Type B pancreatic cell (in vitro differentiated cells): ENCODE measurements at places on chromosomes 16 and 17. TPM values are rescaled to one million over a fixed set of nuclear protein-coding genes. Genes with fewer than 3 reads are reported as not detected.

DNA sequence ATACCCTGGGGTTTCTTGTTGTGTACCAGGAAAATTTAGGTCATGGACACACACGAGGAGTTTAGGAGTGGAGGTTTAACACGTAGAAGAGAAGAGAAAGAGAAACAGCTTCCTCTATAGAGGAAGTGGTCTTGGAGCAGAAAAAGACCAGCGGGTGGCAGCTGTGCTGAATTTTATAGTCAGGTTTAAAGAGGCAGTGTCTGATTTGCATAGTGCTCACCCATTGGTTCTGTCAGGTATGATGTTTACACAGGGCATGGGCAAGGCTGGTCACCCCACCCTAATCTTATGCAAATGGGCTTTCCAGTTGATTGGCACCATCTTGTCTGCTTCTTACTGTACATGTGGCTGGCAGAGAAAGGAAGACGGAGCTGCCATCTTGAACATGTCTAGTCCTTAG, 309.0 kb downstream of the CDH13 start:
- peaks cover 3% of the 10 kb centered on the region for H3K4me1 ChIP-seq
- H3K4me3 ChIP-seq = no peak overlapping the region
- no peak overlapping the region for H3K27ac ChIP-seq
- no peaks in the 10 kb centered on the region for H3K36me3 ChIP-seq
- DNase-seq = no peak

DNA sequence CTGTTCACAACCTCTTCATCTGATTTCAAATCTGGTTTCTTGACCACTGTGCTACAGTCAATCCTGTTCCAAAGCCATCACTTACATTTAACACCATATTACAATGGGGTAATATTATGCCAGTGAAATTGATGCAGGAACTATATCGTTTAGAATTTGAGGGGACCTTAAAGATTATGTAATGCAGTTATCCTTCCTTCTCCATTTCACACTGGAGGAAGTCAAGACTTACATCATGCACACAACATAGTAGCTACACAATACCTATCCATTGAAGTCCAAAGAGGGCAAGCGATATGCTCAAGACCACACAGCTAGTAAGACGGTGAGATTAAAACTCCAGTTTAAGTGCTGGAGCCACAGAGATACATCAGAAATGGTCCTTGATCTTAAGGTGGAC, 16.8 kb downstream of the NOG start:
- no peak overlapping the region for H3K27ac ChIP-seq
- H3K4me1 ChIP-seq = no peaks in the 10 kb centered on the region
- H3K4me3 ChIP-seq = no peak overlapping the region
- no peaks in the 10 kb centered on the region for H3K36me3 ChIP-seq
- no peak for DNase-seq

The KRT28 gene
- 0.21 TPM in 1 of 2 replicates, not detected in the other for total RNA-seq

GRCh38 chr17:72795941-72796340, 296.5 kb downstream of the SLC39A11 start:
- H3K27me3 ChIP-seq = no peaks in the 10 kb centered on the region
- no peaks in the 10 kb centered on the region for H3K4me1 ChIP-seq
- H3K27ac ChIP-seq = no peak overlapping the region
- no peak for DNase-seq
- no peak overlapping the region for H3K4me3 ChIP-seq
- H3K36me3 ChIP-seq = peaks cover 19% of the 10 kb centered on the region

- no peak for DNase-seq
- H3K4me1 ChIP-seq = no peaks in the 10 kb centered on the region
- H3K4me3 ChIP-seq = peak overlapping the region; percentile 88
- no peaks in the 10 kb centered on the region for H3K27me3 ChIP-seq
Measured at GRCh38 chr17:7883781-7884386, 4.7 kb upstream of the CHD3 start.

The GRB7 gene
- total RNA-seq = 31.8 and 73.9 TPM in 2 replicates

GRCh38 chr16:4745274-4745569, 10.9 kb downstream of the DNAAF8 start:
- H3K4me3 ChIP-seq = no peak overlapping the region
- no peaks in the 10 kb centered on the region for H3K36me3 ChIP-seq
- no peak overlapping the region for H3K27ac ChIP-seq
- H3K4me1 ChIP-seq = no peaks in the 10 kb centered on the region
- no peak for DNase-seq

- no peak for DNase-seq
- H3K4me1 ChIP-seq = peaks cover 54% of the 10 kb centered on the region
- H3K27me3 ChIP-seq = no peaks in the 10 kb centered on the region
- H3K27ac ChIP-seq = peak overlapping the region; percentile 86
Measured at GRCh38 chr17:77457572-77458201, 316.9 kb downstream of the SEC14L1 start.

DNA sequence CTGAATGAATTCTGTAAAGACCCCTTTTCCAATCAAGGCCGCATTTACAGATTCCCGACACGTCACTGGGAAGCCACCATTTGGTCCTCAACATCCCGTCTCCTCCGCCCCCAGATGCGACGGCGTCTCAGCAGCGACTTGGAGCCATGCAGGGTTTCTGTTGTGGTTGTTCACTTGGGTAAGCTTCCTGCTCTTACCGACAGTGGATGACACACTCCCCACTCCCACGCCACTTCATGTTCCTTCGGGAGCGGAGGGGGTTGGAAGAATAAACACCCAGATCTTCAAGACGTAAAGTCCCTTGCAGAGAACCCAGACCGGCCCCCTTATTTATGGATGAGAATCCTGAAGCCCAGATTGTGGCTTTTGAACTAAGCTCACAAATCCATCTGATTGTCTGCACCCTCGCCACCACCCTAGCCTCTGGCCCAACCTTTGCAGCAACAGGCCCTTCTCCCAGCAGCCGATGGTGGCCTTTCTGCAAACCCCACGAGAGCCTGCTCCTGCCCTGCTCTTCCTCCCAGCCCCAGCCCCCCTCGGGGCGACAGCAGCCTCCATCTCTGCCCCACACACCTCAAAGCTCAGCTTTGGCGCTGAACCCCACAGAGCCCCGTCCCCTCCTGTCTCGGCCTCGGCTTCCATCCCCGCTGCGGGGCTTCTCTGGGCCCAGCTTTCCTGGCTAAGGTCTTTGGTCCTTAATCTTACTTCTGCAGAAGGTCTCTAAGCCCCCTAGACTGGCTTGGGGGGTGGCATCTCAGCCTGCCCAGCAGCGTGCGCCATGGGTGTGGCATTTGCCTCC, 19.0 kb upstream of the OSGIN1 start:
- no peak overlapping the region for H3K4me3 ChIP-seq
- DNase-seq = no peak
- peak overlapping the region; percentile 5 for H3K27ac ChIP-seq

- peak overlapping the region; percentile 88 for H3K27ac ChIP-seq
- H3K4me1 ChIP-seq = peaks cover 54% of the 10 kb centered on the region
- DNase-seq = no peak
- peak overlapping the region; percentile 67 for H3K4me3 ChIP-seq
- peaks cover 12% of the 10 kb centered on the region for H3K36me3 ChIP-seq
Measured at GRCh38 chr17:82865774-82866395, 26.1 kb upstream of the ZNF750 start.

DNA sequence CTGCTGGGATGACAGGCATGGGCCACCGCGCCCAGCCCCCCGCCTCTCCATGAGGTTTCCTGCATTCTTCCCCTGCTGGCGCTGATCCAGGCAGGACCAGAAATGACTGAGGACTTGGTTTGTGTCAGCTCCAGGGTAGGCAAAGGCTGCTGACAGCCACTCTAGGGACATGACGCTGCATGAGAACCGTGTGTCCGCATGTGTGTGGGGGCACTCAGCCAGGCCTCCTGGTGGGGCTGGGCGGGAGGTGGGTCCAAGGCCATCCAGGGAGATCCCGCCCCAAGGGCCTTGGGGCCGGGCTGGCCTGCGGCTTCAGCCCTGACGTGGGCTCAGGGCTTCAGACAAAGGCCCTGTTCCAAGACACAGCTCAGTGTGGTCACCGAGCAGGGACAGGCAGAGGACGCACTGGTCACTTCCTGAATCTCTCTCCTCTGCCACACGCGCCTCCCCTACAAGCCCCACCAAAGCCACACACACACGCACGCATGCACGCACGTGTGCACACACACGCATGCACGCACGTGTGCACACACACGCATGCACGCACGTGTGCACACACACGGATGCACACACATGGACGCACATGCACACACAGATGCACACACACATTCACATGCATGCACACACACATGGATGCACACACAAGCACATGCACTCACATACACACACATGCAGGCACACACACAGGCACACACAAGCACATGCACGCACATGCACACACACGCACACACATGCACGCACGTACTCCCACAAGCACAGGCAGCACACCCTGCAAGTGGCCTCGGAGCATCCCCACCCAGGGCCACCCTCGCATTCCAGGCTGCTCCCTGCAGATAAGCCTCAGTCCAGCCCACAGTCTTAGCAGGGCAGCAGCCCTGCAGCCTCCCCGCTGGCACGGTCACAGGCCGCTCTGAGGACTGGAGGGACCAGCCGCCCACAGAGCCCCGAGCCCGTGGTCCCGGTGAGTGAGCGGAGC, 5.3 kb upstream of the TMEM204 start:
- H3K36me3 ChIP-seq = no peaks in the 10 kb centered on the region
- H3K4me1 ChIP-seq = peaks cover 13% of the 10 kb centered on the region
- H3K4me3 ChIP-seq = no peak overlapping the region
- no peak overlapping the region for H3K27ac ChIP-seq
- DNase-seq = no peak

DNA sequence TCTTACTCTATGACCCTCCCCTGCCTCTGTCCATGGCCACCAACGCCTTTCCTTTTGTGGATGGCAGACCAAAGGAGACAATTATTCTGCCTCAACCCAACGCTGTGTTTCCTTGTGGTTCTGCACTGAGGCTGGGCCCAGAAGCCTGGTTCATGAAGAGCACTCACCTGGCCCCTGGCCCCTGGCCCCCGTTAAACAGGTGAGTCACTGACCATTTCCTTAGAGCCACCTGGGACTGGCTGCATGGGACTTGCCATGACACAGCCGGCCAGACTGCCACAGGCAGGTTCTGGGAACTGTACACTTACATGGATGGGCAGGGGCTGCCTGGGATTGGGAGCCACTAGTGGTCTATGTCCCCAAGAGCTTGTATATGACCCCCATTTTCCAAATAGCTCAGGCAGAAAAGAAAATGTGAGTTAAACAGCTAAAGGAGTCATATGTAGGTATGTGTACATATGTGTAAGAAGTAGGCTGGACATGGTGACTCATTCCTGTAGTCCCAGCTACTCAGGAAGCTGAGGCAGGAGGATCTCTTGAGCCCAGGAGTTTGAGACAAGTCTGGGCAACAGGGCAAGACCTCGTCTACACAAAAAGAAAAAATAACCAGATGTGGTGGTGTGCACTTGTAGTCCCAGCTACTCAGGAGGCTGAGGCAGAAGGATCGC, 181.9 kb upstream of the CACNG5 start:
- peaks cover 3% of the 10 kb centered on the region for H3K36me3 ChIP-seq
- H3K27ac ChIP-seq = no peak overlapping the region
- no peak overlapping the region for H3K4me3 ChIP-seq
- DNase-seq = no peak
- H3K4me1 ChIP-seq = peaks cover 29% of the 10 kb centered on the region
- peaks cover 13% of the 10 kb centered on the region for H3K27me3 ChIP-seq

The PIMREG gene
- total RNA-seq = 7.6 and 45.1 TPM in 2 replicates

DNA sequence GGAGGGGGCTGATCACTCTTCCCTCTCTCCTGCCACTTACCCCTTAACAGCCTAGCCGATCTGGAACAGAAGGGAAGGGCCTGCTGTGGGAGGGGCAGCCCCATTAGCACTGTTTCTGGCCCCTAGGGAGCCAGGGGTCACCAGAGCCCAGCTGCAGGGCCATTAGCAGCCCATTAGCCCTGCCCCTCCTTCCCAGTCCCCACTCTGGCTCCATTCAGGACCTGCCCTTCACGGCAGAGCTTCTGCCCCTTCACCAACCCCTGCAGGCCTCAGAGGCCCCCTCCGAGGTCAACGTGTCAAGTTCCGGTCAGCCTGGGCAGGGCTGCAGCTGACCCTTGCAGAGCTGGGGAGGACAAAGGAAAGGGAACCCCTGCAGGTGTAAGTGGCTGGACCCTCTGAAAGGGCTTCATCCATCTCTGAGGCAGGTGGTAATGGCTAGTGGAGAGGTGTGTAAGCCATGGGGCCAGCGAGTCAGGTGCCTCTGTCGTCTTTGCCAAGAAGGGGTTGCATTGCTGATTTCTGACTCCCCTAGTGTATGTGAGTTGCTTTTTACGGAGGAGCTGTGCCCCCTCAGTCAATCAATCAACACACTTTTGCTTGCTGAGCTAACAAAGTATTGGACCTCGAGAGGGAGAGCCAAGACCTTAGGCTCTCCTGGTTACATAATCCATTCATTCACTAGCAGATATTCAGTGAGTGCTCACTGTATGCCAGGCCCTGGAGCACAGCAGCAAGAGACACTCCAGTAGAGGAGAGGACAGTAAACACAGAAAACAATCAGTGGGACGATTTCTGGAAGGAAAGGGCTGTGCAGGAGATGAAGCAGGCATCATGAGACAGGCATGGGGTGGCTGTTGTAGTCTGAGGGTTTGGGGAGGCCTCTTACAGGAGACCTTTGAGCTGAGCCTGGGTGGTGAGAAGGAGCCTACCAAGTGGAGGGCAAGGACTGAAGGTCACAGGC, 18.2 kb upstream of the KCNJ12 start:
- H3K27me3 ChIP-seq = peaks cover 13% of the 10 kb centered on the region
- peak overlapping the region; percentile 14 for H3K27ac ChIP-seq
- no peaks in the 10 kb centered on the region for H3K36me3 ChIP-seq
- no peak for DNase-seq

The DPEP3 gene
- not detected in 2 replicates for total RNA-seq

DNA sequence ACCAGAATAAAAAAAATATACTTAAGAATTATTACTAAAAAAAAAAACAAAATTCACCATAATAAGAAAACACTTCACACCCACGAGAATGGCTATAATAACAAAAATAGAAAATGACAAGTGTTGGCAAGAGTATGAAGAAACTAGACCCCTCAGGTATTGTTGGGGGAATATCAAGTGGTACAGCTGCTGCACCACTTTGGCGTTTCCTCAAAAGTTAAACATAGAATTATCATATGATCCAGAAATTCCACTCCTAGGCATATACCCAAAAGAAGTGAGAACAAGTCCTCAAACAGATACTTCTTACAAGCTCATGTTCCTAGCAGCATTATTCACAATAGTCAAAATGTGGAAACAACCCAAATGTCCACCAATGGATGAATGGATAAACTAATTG, 26.3 kb downstream of the AMFR start:
- no peak for DNase-seq
- no peaks in the 10 kb centered on the region for H3K27me3 ChIP-seq
- no peak overlapping the region for H3K27ac ChIP-seq
- peaks cover 32% of the 10 kb centered on the region for H3K36me3 ChIP-seq
- peaks cover 4% of the 10 kb centered on the region for H3K4me1 ChIP-seq

The HSPB9 gene
- total RNA-seq = 0.36 TPM in 1 of 2 replicates, not detected in the other

GRCh38 chr17:238071-238963, 56.9 kb upstream of the DOC2B start:
- DNase-seq = no peak
- no peak overlapping the region for H3K4me3 ChIP-seq
- peaks cover 8% of the 10 kb centered on the region for H3K4me1 ChIP-seq
- H3K27ac ChIP-seq = no peak overlapping the region
- no peaks in the 10 kb centered on the region for H3K36me3 ChIP-seq

DNA sequence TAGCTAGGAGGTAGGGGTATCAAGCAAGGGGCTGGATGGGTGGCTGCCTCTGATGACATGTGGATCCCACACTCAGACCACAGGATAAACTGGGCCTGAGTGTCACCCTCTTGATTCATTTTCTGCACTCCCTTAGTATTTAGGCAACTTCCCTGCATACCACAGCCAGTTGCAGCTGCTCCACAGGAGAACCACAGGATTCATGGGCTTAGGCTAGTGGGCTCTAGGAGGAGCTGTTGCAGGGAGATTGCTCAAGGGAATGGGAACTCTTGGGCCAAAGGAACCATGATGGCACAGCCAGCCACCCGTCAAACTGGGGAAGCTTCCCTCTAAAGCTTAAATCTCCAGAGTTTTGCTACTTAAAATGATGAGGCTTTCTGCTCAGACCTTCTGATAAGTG, 269.7 kb upstream of the ASIC2 start:
- H3K27me3 ChIP-seq = peaks cover 43% of the 10 kb centered on the region
- no peaks in the 10 kb centered on the region for H3K4me1 ChIP-seq
- H3K27ac ChIP-seq = no peak overlapping the region
- H3K36me3 ChIP-seq = no peaks in the 10 kb centered on the region
- no peak for DNase-seq
